GM23338 (cell line): ENCODE measurements at places on chromosomes 1 and 21.

DNA sequence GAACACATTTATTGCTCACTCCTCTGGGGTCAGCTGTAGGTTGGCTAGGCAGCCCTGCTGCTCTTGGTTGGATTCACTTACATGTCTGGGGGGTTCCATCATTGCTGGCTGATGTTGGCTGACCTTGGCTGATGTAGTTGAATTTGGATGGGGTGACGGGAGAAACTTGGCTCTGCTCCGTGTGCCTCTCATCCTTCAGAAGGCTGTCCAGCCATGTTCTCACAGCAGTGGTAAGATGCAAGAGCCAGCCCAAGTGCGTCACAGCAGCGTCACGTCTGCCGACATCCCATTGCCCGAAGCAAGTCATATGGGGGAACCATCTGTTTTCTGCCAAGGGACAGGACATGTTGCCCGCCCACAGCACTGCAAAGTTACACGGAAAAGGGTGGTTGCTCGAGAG is 613.5 kb downstream of the MATN1 start:
- no peak for DNase-seq
- no peaks in the 10 kb centered on the region for H3K27me3 ChIP-seq
- H3K36me3 ChIP-seq, result no peaks in the 10 kb centered on the region
- H3K27ac ChIP-seq, result no peak overlapping the region
- no peaks in the 10 kb centered on the region; the same call in 1 of the 2 replicates for H3K4me1 ChIP-seq
- no peak overlapping the region for H3K4me3 ChIP-seq

- DNase-seq, result no peak
- no peaks in the 10 kb centered on the region for H3K36me3 ChIP-seq
- H3K27ac ChIP-seq, result no peak overlapping the region
Observed at GRCh38 chr1:239840790-239841189, 250.9 kb upstream of the FMN2 start.

GRCh38 chr21:37342046-37342632 is 24.4 kb upstream of the DYRK1A start:
- no peaks in the 10 kb centered on the region for H3K27me3 ChIP-seq
- no peak overlapping the region for H3K4me3 ChIP-seq
- H3K27ac ChIP-seq, result no peak overlapping the region
- no peaks in the 10 kb centered on the region for H3K36me3 ChIP-seq
- DNase-seq, result no peak

DNA sequence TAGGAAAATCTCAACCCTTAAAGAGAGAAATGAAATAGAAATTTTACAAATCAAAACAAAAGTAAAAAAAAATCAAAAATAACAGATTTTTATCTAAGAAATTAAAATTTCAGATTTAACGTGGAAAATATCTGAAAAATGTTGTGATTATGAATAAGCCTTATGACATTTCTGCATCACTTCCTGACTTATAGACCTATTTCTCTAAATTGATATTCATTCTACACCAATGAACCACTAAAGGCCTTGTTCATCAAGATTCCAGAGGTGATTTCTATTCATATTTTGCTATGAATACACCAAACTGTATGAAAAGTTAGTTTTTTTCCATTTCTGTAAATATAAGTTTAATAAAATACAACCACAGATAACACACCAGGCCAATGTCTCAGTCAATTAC is 261.5 kb downstream of the SMYD3 start:
- no peaks in the 10 kb centered on the region for H3K36me3 ChIP-seq
- no peak overlapping the region for H3K27ac ChIP-seq
- H3K4me3 ChIP-seq, result no peak overlapping the region
- H3K27me3 ChIP-seq, result no peaks in the 10 kb centered on the region
- no peak for DNase-seq
